Activated CD8-positive, alpha-beta T cell treated with anti-CD3 and anti-CD28 coated beads, Interleukin-2, amount 10 ng/mL, durations not matched to agents 7 days and 5 days (primary cell): ENCODE measurements at places on chromosomes 12 and 14.
A peak's percentile ranks its signal among the peaks of the same experiment; 100 is the strongest.

GRCh38 chr14:89384023-89384422 lies 33.0 kb downstream of the FOXN3 start:
- H3K27ac ChIP-seq: no peak overlapping the region
- H3K27me3 ChIP-seq: no peaks in the 10 kb centered on the region
- H3K4me3 ChIP-seq: no peak overlapping the region
- H3K4me1 ChIP-seq: peaks cover 8% of the 10 kb centered on the region
- no peak for DNase-seq
- peaks cover 40% of the 10 kb centered on the region for H3K36me3 ChIP-seq

- no peak within 1 kb of the TSS for H3K27ac ChIP-seq
- no peaks in the 10 kb centered on the region for H3K36me3 ChIP-seq
- H3K4me1 ChIP-seq: peaks cover 2% of the 10 kb centered on the region
Observed at GRCh38 chr12:21774358-21775132, at the start of gene KCNJ8. KCNJ8 (minus strand) TSS chr12:21774706; CDS start chr12:21773616, 1,090 bp downstream.

- peaks cover 6% of the 10 kb centered on the region for H3K4me1 ChIP-seq
- H3K4me3 ChIP-seq: no peak overlapping the region
- peaks cover 10% of the 10 kb centered on the region for H3K27me3 ChIP-seq
- peaks cover 5% of the 10 kb centered on the region for H3K36me3 ChIP-seq
Observed at GRCh38 chr12:104785886-104786285, 172.2 kb downstream of the SLC41A2 start.

GRCh38 chr14:63045234-63045611 lies at the start of gene KCNH5:
KCNH5 (minus strand) TSS chr14:63045458; CDS start chr14:63045186, 272 bp downstream.
- H3K4me3 ChIP-seq: no peak within 1 kb of the TSS
- H3K36me3 ChIP-seq: no peaks in the 10 kb centered on the region
- H3K27ac ChIP-seq: no peak within 1 kb of the TSS
- peak; percentile 20 for DNase-seq
- H3K27me3 ChIP-seq: peaks cover 42% of the 10 kb centered on the region

DNA sequence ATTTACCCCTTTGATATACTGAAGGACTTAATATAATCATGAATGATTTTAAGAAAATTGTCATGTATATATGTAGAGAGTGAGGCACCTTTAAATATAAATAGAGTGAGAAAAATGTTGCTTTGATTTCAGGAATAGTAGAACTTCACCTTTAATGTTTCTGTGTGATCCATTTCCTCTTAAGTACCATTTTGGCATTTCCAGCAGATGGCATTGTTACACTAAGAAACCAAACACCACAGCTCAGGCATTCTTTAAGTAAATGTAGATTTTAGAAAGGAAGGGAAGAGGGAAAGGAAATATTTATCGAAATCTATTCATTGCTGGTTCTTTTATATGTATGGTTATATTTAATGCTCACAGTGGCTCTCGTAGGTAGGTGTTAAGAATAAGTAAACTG lies 556.7 kb upstream of the FBXO33 start:
- no peaks in the 10 kb centered on the region for H3K36me3 ChIP-seq
- no peaks in the 10 kb centered on the region for H3K4me1 ChIP-seq
- no peaks in the 10 kb centered on the region for H3K27me3 ChIP-seq
